Hepatocyte (in vitro differentiated cells): ENCODE measurements at places on chromosomes 13 and 19.
A peak's percentile ranks its signal among the peaks of the same experiment; 100 is the strongest.

- DNase-seq: no peak
Measured at GRCh38 chr13:31199527-31199848, 287 bp upstream of the B3GLCT start.

- no peak for DNase-seq
Measured at GRCh38 chr13:79385694-79386093, 20.4 kb downstream of the RBM26 start.

- DNase-seq: peak; percentile 69
Measured at GRCh38 chr13:21458451-21458812, 671 bp downstream of the ZDHHC20 start.

DNA sequence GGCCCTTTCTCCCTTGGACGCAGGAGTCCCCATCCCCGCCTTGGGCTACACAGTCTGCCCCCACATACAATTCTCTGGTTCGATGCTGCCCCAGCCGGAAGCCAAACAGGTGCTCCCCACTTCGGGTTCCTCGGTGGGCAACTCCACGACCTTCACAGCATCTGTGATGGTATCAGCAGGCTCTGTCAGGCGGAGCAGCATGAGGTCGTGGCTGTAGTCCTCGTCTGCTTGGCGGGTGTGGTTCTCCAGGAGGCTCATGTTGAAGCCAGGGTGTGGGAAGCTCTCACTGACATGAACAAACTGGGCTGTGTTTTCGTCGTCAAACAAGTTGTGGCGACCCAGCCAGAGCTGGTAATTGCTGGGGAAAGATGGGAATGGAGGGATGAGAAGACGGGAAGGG is 3.5 kb downstream of the KLK1 start:
- DNase-seq: no peak

DNA sequence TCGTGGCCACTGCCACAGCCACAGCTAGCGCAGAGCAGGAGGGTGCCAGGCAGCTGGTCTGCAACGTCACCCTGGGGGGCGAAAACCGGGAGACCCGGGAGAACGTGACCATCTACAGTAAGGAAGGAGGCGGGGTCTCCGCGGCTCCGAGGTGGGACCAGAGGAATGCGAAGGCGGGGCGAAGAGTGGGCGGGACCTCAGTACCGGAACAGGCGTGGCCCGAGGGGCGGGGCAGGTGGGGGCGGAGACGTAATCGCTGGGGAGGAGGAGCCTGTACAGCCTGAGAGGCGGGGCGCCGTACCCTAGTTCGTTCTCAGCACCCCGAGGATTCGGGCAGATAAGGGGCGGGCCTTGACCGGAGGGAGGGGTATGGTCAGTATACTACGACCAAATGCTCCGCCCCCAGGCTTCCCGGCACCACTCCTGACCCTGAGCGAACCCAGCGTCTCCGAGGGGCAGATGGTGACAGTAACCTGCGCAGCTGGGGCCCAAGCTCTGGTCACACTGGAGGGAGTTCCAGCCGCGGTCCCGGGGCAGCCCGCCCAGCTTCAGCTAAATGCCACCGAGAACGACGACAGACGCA is 2.5 kb downstream of the ICAM5 start:
- peak; percentile 89 for DNase-seq

DNA sequence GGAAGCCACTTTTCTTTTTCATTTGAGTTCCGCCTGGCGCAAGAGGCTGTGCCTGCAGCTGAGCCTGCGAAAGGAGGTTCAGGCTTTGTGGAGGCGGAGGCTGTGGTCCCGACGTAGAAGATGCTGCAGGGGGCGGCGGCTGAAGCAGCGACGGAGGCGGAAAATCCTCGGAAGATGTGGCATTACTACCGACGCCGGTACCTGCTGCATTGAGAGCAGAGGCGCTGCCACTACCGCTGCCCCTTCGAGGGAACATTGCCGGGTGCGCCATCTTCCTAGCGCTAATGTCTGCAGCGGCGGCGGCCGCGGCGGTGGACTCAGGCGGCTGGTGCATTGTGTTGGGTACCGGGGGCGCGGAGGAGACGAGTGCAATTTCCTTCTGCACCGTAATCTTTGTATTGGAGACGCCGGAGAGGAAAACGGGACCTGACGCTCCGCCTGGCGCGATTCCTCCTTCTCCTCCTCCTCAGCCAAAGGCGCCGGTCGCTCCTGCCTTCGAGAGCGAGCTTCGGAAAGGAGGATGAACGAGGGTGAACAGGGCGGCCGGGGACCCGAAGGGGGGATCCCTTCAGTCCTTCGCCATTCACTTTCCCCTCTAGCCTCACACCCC is at the start of gene TSC22D1:
Gene TSC22D1, minus strand, starts transcription at position 590 of the 610 bp plus-strand sequence. Its CDS starts 256 bp downstream, at position 334.
- DNase-seq: peak; percentile 58

- no peak for DNase-seq
Measured at GRCh38 chr19:49427339-49427738, 2.2 kb downstream of the GFY start.

DNA sequence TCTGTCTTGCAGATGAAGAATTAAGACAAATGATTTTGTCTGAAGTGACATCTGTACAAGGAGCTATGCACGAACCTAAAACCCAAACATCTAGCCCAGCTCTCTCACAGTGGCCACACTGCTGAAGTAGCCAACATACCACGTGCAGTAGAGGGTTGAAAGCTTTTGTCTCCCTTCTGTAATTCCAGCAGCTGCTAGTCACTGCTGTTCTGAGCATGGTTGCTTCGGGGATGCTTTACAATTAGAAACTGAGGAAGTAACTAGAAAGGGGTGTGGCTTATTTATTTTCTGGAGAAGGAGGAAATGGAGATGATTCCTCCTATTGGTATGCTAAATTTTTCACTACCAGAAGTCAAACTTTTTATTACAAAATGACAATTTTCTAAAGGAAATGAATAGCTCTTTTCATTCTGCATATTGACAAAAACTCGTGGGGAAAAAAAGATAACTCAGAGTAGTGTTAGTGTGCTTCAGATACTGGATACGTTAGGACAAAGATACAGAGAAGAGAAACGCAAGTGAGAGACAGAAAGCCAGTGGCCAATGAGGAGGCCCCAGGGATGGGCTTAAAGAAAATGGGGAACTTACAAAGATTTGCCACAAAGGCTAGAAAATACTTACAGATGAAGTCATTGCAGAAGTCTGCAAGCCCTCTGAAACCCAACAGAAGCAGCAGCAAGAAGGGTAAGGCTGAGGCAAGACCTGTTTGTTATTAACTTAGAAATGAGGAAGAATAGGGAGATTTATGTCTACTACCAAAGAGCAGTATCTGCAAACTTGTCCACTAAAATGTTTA is 192.7 kb upstream of the MIR17HG start:
- no peak for DNase-seq

DNA sequence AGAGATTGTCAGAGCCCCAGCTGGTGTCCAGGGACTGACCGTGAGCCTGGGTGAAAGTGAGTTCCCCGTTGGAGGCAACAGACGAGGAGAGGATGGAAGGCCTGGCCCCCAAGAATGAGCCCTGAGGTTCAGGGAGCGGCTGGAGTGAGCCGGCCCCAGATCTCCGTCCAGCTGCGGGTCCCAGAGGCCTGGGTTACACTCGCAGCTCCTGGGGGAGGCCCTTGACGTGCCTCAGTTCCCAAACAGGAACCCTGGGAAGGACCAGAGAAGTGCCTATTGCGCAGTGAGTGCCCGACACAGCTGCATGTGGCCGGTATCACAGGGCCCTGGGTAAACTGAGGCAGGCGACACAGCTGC is 1.1 kb upstream of the ELANE start:
- no peak for DNase-seq

DNA sequence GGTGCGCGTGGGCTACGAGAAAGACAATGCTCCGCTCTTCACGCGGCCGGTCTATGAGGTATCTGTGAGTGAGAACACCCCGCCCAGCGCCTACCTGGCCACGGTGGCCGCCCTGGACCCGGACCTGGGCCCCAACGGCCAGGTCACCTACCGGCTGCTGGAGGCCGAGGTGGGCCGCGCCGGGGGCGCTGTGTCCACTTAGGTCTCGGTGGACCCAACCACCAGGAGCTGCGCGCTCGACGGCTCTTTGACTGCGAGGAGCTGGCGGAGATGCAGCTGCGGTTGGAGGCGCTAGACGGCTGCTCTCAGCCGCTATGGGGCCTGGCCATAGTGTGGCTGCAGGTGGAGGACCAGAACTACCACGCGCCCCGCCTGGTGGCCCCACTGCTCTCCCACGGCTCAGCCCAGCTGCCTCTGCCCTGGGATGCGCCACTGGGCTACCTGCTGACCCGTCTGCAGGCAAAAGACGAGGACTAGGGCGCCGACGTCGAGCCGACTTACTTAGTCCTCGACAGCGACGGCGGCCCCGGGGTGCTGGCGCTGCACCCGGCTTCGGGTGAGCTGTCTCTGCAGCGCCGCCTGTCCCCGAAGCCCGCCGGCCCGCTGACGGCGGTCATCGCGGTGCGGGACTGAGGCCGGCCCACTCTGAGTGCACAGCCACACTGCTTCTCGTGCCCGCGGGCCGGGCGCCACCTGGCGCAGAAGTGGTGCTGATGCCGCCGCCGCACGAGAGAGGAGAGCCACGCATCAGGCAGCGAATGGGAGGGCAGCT is 173.0 kb downstream of the OLFM4 start:
- DNase-seq: peak; percentile 49

GRCh38 chr13:48567515-48568369 is 34.9 kb upstream of the RCBTB2 start:
- peak; percentile 18 for DNase-seq

DNA sequence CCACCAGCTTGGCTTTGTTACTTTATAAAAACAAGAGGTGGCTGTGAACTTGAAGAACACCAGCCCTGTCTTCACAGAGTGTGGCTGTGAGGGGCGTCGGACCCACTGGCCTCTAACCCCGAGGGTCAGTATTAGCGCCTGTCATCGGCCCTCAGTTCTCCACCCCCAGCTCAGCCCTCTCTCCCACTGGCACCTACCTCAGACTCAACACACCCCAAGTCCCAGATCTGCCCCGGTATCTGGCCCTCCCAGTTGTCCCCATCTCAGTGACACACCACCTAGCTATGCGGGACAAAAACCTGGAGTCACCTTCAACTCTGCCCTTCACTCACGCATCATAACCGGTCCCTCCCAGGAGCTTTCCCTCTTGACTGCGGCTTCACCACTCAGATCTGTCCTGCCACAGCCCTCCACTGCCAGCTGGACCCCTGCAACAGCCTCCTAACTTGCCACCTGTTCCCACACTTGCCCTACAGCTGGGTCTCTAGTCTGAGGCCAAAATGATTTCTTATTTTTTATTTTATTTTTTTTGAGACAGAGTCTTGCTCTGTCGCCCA is 45.4 kb downstream of the PEPD start:
- DNase-seq: no peak

DNA sequence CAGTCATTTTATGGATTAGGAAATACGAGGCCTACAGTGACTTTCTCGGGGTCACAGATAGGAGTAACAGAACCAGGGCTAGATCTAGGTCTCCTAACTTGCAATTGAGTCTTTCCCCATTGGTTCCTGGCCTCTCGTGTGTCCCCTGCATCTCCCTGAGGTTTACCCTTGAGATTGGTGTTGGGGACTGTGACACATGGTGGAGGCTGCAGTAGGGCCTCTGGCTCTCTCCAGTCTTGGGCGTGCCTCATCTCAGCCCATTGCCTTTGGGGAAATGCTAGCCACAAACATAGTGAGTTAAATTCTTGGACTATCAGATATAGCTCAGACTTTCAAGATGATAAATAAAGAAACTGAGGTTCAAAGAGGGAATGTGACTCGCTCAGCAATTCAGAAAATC is 212.1 kb downstream of the KCNRG start:
- DNase-seq: no peak
